ENCODE measurements at places on chromosomes 2 and 18.

DNA sequence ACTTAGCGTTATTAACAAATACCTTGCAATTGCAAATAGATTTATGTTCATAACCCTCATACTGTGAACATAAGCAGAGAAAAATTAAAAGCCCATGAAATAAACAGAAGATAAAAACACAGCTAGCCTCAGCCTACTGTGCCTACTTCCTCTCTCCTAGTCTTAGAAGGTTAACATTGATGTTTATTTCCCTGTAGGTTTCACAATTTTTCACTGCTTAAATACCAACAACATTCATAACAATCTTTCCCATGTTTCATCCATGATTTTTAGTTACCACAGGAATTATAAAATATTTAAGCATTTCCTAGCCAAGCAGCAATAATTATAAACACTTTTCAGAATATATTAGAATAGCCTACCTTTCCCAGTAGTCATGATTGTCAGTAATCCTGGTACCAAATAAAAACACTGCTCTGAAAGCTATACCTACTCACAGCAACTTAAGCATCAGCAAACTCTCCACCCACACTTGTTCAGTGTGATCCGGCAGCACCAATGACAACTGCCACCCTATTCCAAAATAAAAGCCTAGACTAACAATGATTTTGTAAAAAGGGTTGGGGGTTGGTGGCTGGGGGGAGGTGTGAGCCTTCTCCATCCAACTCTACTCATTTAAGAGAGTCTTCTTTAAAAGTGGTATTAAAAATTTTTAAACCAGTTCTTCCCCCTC is 40.6 kb upstream of the RNU4ATAC start:
- peak; percentile 38 for DNase-seq

- DNase-seq = no peak
Measured at GRCh38 chr2:48633143-48633542, 15.5 kb downstream of the GTF2A1L start.

- peak; percentile 62 for DNase-seq
Measured at GRCh38 chr2:25234738-25235137, 66.4 kb upstream of the POMC start.

GRCh38 chr2:196322973-196323810 is 151.8 kb upstream of the STK17B start:
- DNase-seq = no peak

DNA sequence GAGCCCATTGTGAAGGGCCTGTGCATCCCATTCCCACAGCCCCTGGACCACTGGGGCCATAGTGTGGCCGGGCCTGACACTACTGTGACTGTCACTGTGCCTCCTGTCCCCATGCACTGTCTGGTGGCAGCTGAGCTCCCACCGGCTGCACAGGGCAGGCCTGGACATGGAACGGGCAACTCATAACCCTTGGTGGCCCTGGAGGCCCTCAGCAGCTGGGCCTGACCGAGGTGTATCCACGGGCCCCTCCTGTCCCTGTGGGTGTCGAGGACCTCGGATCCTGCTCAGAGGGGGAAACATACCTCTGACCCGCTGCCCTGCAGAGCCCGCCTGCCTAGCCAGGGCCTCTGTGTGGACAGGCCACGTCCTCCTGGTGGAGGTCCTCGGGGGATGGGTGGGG is 7.8 kb upstream of the GAL3ST2 start:
- DNase-seq = no peak

- DNase-seq = no peak
Measured at GRCh38 chr2:217952409-217952808, 50.4 kb downstream of the TNS1 start.

DNA sequence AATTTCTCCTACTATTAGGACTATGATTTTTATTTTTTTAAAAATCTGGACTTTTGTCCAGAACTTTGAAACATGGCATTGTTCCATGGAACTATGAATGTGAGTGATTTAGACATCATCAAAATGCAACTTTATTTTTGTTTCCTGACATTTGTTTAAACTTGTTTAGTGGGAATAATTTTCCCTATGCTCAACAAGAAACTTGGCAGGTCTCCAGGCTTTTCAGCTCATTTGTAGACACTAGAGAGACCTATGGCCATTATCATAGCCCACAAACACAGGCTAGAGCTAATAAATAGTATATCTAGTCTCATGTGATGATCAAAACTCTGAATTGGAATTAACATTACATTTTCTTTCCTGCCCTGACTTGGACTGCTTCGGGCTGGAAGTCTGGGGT is 145.1 kb upstream of the CELF4 start:
- DNase-seq = no peak

GRCh38 chr18:77255426-77256105 is 5.9 kb downstream of the GALR1 start:
- DNase-seq = no peak

All from hippocampal formation (tissue), 2 donors.